ENCODE measurements at places on chromosomes 2 and 18.

- peak; percentile 11 for DNase-seq
Measured at GRCh38 chr18:27363872-27364271, 178.8 kb upstream of the CHST9 start.

DNA sequence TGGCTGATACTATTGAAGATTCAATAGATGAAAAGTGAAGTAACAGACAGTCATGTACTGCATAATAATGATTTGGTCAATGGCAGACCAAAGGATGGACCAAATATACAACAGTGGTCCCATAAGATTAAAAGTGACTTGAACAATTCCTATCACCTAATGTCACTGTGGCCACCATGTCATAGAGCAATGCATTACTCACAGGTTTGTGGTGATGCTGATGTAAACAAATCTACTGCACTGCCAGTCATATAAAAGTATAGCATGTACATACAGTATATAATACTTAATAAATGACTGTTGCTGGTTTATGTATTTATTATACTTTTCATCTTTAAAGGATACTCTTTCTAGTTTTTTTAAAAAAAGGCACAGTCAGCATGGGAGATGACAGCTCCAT lies 99.9 kb downstream of the USP34 start:
- no peak for DNase-seq

- DNase-seq = no peak
Measured at GRCh38 chr2:4909346-4910009, 782.7 kb upstream of the SOX11 start.

DNA sequence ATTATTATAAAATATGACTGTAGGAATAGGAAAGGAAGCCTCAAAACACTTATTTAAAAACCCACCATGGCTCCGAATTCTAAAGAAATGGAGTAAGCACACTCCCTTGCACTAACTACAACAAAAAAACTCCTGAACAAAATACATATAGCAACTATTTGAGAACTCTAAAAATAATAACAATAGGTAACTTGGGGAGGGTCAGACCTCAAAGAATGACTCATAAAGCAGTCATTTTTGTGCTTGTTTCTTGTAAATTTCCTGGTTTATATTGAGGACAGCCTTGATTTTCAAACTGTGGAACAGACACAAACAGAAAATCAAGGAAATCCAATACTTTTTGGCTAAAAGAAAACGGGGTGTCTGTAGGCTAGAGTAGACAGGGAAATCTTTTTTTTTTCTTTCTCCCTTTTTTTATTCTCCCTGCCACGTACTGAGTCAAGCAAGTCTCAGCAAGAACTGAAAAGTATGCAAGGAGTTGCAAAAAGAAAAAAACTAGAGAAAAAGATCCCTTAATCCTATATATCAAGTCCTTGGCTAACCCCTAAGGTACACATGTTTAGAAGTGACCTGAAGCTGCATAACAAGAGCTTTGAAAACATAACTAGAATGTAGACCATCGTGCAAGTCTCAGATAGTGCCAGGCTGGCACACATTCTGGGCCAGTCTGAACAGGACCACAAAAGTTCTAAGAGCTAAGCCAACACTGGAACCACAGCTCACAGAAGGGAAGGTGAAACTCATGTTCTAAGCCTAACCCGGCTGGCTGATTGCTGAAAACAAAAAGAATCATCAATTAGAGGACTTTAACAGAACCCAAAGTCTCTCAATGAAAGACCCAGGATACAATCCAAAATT lies 403.1 kb upstream of the LYPD1 start:
- DNase-seq = no peak

GRCh38 chr2:219289537-219290361 lies 10.6 kb downstream of the DNAJB2 start:
- no peak for DNase-seq

DNA sequence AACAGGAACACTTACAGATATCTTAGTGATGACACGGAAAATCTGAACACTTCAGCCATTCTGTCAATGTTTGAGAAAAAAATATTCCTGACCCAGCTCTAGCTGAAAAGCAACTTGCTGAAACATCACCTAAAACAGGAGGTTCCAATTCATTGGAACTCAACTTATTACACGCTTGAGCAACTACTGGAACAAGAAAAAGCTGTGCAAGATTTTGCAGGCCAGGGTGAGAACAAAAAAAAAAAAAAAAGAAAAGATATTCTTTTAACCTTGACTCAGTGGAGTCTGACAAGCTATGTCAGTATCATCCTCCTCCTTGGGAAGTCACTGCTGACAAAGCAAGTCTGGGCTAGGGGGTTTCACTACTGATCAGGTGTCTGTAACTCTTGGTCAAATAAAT lies 351.0 kb downstream of the SS18 start:
- no peak for DNase-seq

DNA sequence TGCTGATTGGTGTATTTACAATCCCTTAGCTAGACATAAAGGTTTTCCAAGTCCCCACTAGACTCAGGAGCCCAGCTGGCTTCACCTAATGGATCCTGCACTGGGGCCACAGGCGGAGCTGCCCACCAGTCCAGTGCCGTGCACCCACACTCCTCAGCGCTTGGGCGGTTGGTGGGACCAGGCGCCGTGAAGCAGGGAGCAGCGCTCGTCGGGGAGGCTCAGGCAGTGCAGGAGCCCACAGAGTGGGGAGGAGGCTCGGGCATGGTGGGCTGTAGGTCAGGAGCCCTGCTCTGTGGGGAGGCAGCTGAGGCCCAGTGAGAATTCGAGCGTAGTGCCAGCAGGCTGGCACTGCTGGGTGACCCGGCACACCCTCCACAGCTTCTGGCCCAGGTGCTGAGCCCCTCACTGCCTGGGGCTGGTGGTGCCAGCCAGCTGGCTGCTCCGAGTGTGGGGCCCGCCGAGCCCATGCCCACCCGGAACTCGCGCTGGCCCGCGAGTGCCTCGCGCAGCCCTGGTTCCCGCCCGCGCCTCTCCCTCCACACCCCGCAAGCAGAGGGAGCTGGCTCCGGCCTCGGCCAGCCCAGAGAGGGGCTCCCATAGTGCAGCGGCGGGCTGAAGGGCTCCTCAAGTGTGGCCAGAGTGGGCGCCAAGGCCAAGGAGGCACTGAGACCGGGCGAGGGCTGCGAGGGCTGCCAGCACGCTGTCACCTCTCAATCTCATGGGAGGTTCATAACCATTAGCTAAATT lies 475.6 kb upstream of the DCC start:
- no peak for DNase-seq

GRCh38 chr2:38665854-38666555 lies at the start of gene GALM:
GALM (plus strand) TSS chr2:38666114; CDS start chr2:38666162, 48 bp downstream.
- no peak for DNase-seq

- DNase-seq = no peak
Measured at GRCh38 chr2:30197570-30198192, 33.7 kb upstream of the LBH start.

GRCh38 chr2:9463698-9464034 lies 10.7 kb upstream of the IAH1 start:
- DNase-seq = no peak

- DNase-seq = no peak
Measured at GRCh38 chr2:238502956-238503791, 76.4 kb downstream of the ASB1 start.

- no peak for DNase-seq
Measured at GRCh38 chr18:70386582-70386981, 97.7 kb downstream of the SOCS6 start.

GRCh38 chr2:99425022-99425421 lies 64.8 kb downstream of the REV1 start:
- no peak for DNase-seq

DNA sequence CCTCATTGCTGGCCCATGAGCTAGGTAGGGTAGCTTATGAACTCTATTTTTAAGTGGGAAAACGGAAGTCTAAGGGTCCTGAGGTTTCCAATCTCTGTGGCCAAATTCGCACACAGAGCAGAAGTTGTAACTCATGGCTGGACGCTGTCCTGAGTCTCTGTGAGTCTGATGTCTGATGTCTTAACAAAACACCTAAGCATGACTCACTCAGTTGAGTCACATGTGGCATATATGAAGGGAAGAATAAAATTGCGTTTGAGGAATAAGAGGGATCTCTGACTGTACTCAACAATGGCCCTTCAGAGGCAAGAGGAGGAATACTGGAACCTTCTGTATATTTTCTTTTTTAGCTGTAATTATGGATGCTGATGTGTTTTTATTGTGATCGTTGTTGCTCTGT lies 569.7 kb downstream of the RIT2 start:
- no peak for DNase-seq

DNA sequence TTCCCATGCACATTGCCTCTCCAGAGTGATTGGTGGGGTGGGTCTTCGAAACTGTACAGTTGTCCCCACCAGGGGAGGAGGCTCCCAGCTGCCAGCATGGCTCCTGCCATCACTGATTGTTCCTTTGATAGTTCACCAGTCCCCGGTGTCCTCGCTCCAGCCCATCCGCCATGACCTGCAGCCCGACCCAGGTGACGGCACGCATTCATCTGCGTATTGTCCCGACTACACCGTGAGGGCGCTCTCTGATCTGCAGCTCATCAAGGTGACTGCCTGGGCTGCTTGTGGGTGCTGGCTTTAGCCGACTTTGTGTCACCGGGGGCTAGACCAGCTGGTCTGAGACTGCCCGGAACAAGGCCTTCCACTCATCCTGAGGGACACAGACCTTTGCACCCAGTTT lies 12.4 kb downstream of the CNNM3 start:
- DNase-seq = no peak

GRCh38 chr2:75054296-75054695 lies 95.9 kb downstream of the POLE4 start:
- DNase-seq = no peak

DNA sequence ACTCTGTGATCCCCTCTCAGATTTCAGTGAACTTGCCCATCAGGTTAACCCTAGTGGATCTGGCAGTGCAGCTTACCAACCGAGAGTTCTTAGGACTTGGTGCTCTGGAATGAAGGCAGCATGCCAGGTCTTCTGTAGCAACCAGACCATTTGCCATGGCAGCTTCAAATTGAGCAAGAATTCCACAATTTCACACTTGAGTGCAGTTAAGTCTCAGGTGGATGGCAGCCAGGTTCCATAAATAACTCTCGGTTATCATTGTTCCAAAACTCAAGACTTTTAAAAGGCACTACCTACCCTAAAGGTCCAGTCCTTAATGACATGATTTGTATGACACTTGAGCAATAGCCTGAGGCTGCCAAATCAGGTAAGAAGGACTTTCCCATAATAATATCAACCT lies 48.1 kb downstream of the GALNT3 start:
- DNase-seq = no peak

- no peak for DNase-seq
Measured at GRCh38 chr2:74845991-74846390, 12.1 kb downstream of the HK2 start.

GRCh38 chr2:167550448-167550847 lies 662.2 kb downstream of the XIRP2 start:
- DNase-seq = peak; percentile 22

DNA sequence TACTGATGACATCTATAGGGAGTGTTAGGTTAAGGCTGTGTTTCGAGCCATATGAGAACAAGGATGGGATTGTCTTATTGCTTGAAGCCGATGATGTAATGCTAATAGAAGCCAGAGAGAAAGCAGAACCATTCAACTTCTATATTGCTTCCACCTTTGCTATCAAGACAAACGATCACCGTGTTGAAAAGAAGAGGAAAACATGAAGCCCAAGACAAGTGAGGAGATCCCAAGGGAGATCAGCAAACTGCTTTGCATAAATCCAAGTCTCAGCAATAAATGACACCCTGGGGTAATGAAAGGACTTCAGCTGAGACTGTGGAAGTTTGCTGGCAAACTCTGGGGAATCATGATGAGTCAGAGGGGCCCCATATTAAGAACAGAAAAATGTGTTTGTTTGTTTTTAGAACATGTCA lies 206.2 kb downstream of the NCKAP5 start:
- DNase-seq = no peak

- DNase-seq = peak; percentile 72
Measured at GRCh38 chr2:174771631-174772471, 7.6 kb upstream of the CHRNA1 start.

- no peak for DNase-seq
Measured at GRCh38 chr2:121490584-121491133, 40.0 kb upstream of the RNU4ATAC start.

GRCh38 chr18:62368100-62368499 lies 43.0 kb downstream of the TNFRSF11A start:
- DNase-seq = no peak

DNA sequence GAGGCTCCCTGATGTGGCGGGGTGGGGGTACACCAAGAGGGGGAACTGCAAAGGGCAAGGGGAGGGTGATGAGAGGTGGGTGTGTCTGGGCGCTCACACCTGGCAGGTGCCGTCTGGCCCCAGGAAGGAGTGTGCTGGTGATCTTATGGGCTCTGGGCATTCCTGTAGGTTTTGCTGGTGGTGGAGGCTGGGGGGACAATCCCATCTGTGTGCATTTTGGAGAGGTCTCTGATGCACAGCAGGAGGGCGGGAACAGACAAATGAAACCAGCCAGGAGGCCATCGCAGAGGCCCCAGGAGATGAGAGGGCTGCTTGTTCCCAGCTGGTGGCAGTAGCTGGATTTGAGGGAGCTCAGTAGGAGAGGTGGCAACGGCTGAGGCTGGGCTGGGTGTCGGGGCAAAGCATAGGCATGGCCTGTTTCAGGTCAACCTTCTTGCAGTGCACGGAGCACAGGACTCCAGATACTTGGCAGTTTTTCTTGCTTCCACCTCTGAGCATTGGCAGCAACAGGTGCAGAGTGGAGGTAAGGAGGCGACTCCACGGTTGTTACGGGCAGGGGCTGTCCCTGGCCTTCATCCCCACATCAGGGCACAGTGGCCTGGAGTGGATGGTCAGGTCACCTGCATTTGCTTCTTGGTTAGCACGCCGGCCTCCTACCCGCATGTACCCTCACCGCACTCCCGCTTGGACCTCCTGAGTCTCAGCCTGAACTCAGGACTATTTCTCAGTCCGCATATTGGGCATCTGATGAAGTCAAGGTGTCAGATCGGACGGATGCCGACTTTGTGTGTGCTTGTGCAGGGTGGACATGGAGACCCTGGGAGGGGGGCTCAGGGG lies 194.2 kb upstream of the HDAC4 start:
- no peak for DNase-seq

DNA sequence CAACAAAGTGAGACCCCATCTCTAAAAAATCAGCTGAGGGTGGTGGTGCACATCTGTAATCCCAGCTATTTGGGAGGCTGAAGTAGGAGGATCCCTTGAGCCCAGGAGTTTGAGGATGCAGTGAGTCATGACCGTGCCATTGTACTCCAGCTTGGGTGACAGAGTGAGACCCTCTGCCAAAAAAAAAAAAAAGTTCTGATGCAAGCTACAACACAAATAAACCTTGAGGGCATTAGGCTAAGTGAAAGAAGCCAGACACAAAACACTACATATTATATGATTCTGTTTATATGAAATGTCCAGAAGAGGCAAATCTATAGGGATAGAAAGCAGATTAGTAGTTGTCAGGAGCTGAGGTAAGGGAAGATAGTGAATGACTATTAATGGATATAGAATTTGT lies 13.0 kb downstream of the YWHAQ start:
- DNase-seq = no peak
